ENCODE measurements at places on chromosomes 4 and X.

GRCh38 chrX:13276991-13277390 is 42.9 kb downstream of the ATXN3L start:
- DNase-seq: no peak

DNA sequence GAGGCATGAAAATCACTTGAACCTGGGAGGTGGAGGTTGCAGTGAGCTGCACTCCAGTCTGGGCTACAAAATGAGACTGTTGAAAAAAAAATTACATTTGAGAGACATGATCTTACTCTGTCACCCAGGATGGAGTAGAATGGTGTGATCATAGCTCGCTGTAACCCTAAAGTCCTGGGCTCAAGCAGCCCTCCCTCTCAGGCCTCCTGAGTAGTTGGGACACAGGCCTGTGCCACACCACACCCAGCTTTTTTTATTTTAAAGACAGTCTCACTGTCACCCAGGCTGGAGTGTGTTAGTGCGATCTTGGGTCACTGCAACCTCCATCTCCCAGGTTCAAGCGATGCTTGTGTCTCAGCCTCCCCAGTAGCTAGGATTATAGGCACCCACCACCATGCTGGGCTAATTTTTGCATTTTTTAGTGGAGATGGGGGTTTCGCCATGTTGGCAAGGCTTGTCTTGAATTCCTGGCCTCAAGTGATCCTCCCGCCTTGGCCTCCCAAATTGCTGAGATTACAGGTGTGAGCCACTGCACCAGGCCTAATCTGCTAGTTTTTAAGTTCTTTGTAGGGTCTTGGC is 6.1 kb downstream of the RPS3A start:
- DNase-seq: no peak

DNA sequence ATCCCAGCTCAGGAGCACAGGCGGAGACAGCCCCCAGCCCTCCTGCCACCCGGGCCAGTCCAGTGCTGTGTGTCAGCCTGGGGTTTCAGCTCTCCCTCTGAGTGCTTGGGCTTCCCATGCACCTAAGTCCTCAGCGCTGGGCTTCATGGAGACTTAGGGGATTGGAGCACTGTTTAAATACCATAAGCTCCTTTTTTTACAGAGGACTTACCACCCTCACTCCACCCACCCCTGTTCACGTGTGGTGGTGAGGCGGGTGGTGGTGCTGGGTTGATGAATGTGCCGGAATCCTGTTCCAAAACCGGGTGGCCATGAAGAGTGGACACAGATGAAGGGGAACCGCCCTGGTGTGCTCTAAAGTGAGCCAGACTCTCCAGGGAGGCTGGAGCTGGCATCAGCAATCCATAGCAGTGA is 66.9 kb downstream of the PSAPL1 start:
- DNase-seq: no peak

DNA sequence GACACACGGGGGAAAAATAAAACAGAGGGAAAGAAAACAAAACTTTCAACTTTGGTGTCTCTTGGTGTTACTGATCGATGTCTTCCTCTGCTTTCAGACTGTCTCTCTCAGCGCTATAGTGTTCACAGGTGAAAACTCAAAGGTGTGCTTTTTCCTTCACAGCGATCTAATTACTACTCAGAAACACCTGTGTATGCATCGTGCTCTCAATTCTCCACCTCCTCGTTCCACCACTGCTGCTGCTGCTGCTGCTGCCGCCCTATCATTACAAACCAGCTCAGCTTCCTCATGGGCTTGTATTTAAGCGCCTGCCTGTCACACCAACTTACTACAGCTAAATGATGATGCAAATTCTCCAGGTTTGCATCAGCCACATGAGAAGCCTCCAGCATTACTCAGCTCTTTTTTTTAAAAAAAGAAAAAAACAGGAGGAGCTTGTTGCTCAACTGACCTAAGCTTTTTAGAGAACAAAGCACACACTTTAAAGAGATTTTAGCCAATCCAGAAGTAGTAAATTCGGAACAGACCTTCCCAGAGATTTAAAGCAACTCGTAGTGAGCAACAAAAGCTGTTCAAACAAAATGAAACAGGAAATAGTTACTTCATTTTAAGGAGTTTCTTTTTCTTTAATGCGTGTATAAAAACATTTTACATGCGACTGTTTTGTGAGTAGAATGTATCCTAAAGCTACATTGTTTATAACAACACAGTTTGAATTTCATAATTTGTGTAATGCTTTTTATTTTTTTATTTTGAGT is at the start of gene SLC7A11:
Gene SLC7A11 (minus strand): TSS at position 274 of the 758 bp plus-strand sequence. CDS start 280 bp downstream, outside the sequence.
- DNase-seq: peak; percentile 88

GRCh38 chrX:30246769-30247489 is at the start of gene MAGEB1:
MAGEB1 (plus strand) TSS chrX:30247146; CDS start chrX:30250494, 3,348 bp downstream.
- DNase-seq: no peak

All from Caco-2 (cell line).